DMS153 (cell line): ENCODE measurements at places on chromosomes 11 and 22.

GRCh38 chr11:68950270-68950669 lies 30.5 kb downstream of the MRGPRD start:
- no peak for DNase-seq

DNA sequence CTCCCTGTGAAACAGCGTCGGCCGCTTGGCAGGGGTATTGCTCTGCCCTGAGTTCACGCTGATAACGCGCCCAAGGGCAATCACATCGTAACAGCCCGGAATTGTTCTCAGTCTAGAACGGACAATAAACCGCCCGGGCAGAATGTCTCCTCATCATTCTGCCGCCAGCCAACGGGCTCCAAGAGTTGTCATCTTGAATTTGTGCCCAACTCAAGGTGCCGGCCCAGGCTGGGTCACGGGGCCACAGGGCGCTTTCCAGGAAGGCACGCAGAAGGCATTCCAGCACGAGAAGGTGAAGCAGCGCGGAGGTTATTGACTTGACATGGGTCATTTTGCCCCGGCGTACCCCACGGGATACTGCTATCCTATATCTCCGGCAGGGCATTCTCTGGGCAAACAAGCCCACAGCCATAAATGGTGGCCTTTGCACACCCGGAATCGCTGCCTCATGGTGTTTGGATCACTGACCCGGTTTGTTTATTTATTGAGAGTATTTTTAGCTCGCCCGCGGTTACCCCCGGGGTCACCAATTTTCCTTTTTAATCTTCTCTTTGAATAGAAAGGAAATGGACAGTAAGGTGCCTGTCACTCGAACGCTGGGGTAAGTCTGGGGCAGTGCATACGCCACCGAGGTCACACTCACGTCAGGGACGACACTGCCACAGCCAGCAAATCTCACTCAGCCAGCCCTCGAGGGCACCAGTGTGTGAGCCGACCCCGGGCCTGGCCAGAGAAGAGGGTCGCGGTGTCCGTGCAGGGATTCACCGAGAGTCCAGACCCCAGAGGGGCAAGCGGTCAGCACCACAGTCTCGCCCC lies 72.4 kb upstream of the FGF3 start:
- DNase-seq, result no peak

GRCh38 chr22:37384691-37385090 lies 42.6 kb downstream of the ELFN2 start:
- DNase-seq, result no peak

- DNase-seq, result no peak
Observed at GRCh38 chr11:126186708-126187529, 24.5 kb downstream of the RPUSD4 start.

- no peak for DNase-seq
Observed at GRCh38 chr11:112650527-112650926, 310.7 kb upstream of the NCAM1 start.
